CD4-positive, alpha-beta T cell treated with Interleukin-17A for 4 hours (primary cell): ENCODE measurements at places on chromosomes 3 and 15.

GRCh38 chr3:25288413-25288812 lies 139.7 kb upstream of the RARB start:
- no peak for DNase-seq

DNA sequence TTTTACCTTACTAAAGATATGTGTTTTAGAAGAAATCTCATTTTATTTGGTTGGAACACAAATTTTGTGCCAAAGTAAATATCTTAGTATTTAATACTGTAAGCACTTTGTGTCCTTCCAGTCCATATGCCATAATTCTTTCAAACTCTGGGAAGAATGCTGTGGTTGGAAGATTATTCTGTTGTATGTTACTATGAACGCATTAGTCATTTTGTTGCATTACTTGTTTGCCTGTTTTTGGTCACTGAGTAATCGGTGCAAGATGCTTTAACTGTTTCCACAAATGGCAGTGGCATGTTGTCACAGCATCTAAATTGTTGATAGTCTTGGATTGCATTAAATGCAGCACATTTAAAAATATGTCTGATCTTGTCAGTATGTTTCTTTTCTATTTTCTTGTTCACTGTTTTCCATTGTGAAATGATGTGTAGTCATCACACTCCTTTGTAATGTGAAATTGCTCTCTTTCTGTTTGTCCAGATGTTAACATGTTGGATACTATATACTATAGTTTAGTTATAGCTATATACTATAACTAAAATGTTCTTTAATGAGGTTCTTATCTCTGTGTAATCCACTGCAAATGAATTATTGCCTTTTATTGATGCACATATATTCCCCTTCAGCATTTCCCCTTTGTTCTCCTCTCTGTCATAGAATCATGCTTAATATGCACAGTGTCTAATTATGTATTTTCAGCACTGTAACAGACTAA lies 89.9 kb upstream of the FLNB start:
- DNase-seq = no peak

- no peak for DNase-seq
Measured at GRCh38 chr3:133274477-133274876, 125.4 kb upstream of the BFSP2 start.

GRCh38 chr15:71599418-71600151 lies 210.8 kb upstream of the NR2E3 start:
- no peak for DNase-seq

- DNase-seq = no peak
Measured at GRCh38 chr15:101657968-101658784, 6.0 kb upstream of the TM2D3 start.

DNA sequence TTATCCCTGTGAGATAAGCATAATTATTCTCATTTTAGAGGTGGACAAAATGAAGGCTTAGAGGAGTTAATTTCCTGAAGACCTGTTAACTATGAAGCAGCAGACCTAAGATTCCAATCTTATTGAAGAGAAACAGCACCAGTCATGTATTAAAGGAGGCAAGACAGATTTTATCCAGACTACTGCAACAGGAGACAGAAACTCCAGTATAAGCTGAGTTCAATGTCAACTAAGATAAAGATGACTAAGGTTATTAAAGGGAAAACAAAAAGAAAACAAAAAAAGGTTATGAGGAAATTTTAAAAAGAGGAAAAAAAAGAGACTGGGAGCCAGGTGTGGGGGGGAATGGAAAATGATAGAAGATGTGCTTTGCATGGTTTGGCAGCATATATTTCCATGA lies 707.7 kb upstream of the NR2F2 start:
- DNase-seq = no peak

DNA sequence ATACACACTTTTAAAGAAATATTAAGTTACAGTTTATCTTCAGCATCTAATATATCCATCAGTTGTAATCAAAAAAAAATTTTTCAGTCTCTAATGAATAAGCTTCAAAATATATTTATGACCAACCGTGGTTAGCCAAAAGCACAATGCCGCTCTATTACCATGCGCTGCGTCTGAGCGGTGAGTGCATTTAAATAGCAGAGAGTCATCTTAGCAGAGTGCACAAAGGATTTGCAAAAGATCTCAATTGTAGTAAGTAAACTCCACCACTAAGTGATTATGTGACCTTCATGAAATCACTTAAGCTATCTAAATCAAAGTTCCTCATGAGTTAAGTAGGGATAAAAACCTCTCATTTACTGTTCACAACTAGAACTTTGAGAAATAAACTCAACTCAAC lies 4.9 kb downstream of the TP63 start:
- DNase-seq = no peak

DNA sequence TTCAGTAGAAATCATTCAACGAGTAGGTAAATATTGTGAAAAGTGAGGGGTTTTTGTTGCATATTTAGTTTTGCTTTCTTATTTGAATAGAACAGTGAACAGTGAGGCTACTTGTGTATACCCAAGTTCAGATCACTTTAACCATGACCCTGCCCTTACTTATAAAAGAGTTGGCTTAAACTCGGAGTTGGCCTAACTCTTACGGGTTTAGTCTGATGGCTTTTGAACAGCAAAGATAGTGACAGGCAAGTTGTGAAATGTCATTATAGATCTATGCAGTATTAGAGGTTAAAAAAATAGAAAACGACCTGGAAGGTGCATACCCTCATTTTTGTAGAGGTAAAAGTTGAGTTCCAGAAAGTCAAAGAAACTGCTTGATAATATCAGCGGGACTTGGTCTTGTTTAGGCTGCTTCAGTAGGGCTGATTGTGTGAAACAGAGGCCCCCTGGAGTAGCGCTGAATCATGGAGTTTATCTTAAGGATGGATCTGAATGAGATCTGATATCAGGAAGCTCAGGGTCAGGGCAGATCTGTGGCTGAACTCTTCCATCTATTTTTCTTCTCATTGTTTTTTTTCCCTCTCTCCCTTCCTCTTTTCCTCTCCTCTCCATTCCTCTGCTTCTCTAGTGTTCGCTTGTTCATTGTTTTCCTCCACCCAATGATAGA lies 359.8 kb downstream of the LPP start:
- no peak for DNase-seq

DNA sequence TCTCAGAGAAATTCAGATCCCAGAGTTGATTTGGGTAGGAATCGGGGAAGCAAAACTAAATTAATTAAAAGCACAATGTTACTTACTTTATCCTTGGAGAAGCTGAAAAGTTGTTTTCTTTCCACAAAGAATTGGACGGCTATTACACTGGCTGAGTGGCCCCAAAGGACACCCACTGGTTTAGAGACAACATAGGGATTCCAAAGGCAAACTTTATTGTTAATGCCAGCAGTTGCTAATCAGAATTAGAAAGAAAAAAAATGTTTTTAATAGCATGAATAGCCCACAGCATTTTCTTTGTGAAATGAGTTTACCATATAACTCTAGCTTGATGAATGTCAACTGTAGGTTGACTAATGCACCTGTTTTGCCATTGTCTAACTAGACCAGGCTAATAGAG lies 51.7 kb downstream of the WDR49 start:
- no peak for DNase-seq

GRCh38 chr3:68483601-68484000 lies 448.7 kb downstream of the TAFA4 start:
- DNase-seq = no peak

DNA sequence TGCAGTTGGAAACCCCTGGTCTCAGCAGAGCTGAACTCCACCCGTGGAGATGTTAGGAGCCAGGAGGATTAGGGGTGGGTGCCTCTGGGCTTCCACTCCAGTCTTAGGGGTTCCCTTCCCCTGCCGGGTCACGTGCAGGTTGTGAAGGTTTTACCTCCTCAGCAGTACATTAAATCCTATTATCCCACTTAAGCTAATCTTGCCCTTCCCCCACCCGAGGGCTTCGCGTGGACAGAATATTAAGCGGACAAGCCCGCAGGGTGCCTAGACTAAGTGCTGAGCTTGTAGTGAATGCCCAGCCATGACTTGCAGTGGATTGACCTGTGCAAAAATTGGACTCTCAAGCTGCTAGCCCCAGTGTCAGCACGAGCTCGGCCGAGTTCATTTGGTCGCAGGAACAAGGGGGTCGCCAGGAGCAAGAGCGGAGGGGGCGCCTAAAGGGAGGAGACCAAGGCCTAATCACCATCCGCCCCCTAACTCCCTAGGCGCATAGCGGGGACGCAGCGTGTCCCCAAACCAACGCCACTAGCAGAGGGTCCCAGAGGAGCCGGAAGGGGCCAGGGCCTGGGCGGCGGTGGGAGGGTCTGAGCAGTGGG lies 498 bp upstream of the SEMA4B start:
- peak; percentile 14 for DNase-seq

- DNase-seq = no peak
Measured at GRCh38 chr3:72229952-72230351, 445.0 kb upstream of the PROK2 start.

DNA sequence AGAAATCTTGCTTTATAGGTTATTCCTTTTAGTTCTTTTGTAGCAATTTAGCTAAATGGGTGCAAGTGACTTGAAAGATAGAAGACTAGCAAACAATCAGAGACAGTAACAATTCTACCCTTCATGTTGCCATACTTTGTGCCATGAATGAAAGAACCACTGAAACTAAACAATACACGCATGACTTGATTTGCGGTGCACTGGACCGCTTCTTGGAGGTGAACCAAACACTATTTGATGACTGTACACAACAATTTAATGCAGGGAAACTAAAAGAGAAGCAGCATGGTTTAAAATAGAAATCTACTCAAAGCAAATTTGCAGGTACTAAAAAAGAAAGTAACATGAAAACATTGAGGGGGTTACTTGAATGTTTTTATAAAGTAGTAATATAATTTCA lies 331.0 kb upstream of the RARB start:
- DNase-seq = no peak
